ENCODE measurements at places on chromosomes 7 and 10.
A peak's percentile ranks its signal among the peaks of the same experiment; 100 is the strongest.

GRCh38 chr7:131284702-131285419 lies 42.8 kb upstream of the MKLN1 start:
- DNase-seq = peak; percentile 95

- no peak for DNase-seq
Observed at GRCh38 chr10:122290833-122291532, 19.9 kb downstream of the BTBD16 start.

- no peak for DNase-seq
Observed at GRCh38 chr10:118944959-118945633, 84.4 kb upstream of the NANOS1 start.

DNA sequence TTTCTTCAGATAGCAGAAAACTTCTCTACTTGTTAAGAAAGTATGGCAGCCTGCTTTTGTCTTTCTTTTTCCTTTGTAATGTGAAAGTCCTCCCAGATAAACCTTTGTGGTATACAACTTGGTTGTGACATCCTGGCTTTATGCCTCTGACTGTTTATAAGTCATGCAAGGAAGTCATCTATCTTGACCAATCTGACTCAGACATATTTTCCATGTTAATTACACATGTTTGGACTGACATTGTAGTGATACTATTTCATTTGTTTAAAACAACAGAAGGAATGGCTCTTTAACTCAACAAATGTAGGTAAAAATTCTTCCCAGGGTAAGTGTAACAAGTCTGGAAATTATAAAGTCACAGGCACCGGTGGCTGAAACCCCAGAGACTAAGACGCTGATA lies 341.6 kb upstream of the MEOX2 start:
- DNase-seq = peak; percentile 88

GRCh38 chr7:78594156-78594555 lies 795.6 kb downstream of the PHTF2 start:
- DNase-seq = peak; percentile 31

GRCh38 chr10:87752566-87752965 lies 65.5 kb downstream of the ATAD1 start:
- peak; percentile 50 for DNase-seq
